Breast epithelium (tissue), 4 donors: ENCODE measurements at places on chromosomes 12 and 14.

- DNase-seq = no peak
Measured at GRCh38 chr12:122064780-122065588, 13.6 kb upstream of the MLXIP start.

GRCh38 chr14:61365667-61366212 is 44.4 kb downstream of the PRKCH start:
- no peak for DNase-seq

- no peak for DNase-seq
Measured at GRCh38 chr12:24352363-24352762, 402.9 kb upstream of the SOX5 start.

DNA sequence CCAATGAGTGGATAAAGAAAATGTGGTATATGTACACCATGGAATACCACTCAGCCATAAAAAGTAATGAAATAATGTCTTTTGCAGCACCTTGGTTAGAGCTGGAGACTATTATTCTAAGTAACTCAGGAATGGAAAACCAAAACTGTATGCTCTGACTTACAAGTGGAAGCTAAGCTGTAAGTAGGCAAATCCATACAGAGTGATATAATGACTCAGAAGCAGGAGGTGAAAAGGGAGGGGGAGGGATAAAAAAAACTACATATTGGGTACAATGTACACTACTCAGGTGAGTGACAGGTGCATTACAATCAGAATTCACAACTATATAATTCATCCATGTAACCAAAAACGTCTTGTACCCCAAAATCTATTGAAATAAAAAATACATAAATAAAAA is 15.1 kb upstream of the CLEC1A start:
- no peak for DNase-seq

DNA sequence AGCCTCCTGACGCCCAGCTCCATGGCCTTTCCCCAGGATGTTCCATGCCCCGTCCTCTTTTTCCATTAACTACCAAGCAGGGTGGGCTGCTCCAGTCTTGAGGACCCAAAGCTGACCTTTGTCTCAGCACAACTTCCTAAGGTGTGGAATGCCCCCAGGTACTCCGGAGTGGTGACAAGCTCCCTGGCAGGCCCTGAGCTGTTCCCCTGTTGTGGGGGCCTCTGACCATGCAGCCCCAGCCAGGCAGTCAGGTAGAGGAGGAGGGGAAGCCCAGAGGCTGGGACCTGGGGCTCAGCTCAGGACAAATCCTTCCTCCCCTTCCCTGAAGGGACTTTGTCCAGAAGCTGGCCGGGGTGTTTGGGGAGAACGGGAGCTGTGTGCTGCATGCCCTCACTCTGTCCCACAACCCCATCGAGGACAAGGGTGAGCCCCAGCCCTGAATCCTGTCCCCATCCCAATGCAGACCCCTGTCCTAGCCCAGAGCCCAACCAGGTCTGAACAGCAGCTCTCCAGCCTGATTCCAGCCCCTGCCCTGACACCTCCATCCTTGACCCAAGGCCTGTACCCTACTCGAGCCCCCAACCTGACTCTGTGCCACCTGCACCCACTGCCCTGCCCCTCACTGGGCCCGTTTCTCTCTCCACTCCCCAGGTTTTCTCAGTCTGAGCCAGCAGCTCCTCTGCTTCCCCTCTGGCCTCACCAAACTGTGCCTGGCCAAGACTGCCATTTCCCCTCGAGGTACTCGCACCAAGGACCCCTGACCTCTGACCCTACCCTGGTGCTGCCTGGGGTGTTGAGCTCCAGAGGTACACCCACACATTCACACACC is 4.4 kb downstream of the CARMIL3 start:
- no peak for DNase-seq

- no peak for DNase-seq
Measured at GRCh38 chr12:113332688-113333417, 2.1 kb downstream of the SLC8B1 start.
